GM23248 (cell line): ENCODE measurements at places on chromosomes 11 and 22. TPM values are rescaled to one million over a fixed set of nuclear protein-coding genes. Genes with fewer than 3 reads are reported as not detected.
A peak's percentile ranks its signal among the peaks of the same experiment; 100 is the strongest.

DNA sequence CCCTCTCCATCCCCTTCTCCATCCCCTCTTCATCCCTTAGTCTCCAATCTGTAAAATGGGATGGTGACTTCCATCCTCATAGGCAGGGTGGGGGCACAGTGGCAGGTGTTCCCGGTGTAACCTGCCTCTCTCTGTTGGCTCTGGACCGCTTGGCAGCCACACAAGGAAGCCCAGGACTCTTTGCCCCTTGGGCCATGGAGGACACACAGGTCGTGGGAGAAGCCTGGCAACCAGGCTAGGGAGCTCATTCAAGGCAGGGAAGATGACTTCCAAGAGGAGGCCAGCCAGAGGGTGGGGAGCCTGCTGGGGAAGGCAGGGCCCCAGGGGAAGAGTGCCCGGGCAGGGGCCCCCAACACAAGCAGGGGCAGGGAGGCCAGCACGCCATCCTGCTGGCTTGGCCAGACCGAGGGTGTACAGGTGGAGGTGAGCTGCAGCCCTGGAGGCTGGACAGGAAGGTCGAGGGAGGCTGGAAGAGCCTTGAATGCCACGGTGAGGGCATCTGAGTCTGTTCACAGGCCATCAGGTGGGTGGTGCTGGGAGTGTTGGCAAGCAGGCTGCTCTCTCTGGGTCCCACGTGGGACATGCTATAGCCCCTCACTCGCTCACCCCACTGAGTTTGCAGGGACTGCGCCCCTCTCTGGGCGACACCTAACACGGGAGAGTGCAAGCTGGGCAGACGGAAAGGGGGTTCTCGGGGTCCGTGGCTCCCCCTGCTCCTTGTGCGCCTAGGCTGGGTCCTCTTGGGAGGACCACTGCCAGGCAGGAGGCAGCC is 15.5 kb upstream of the CTSD start:
- H3K4me1 ChIP-seq, result no peaks in the 10 kb centered on the region
- no peaks in the 10 kb centered on the region for H3K27me3 ChIP-seq
- no peaks in the 10 kb centered on the region for H3K36me3 ChIP-seq
- no peak overlapping the region for H3K4me3 ChIP-seq

Gene C11orf24
- 73.7 and 89.4 TPM in 2 replicates for total RNA-seq

GRCh38 chr11:128525411-128526243 is 61.7 kb downstream of the ETS1 start:
- peak overlapping the region; percentile 27 for H3K4me3 ChIP-seq
- H3K4me1 ChIP-seq, result peaks cover 49% of the 10 kb centered on the region
- peak; percentile 70 for DNase-seq

Gene C22orf42
- total RNA-seq, result not detected in 2 replicates

GRCh38 chr11:65489035-65489705 is 9.7 kb upstream of the MALAT1 start:
- no peaks in the 10 kb centered on the region for H3K27me3 ChIP-seq
- DNase-seq, result peak; percentile 92
- peak overlapping the region; percentile 53 for H3K4me3 ChIP-seq
- peaks cover 88% of the 10 kb centered on the region for H3K4me1 ChIP-seq
- peak overlapping the region; percentile 100 for H3K27ac ChIP-seq

Gene CNGA4
- total RNA-seq, result not detected in 2 replicates

Gene GGTLC2
- not detected in 2 replicates for total RNA-seq

DNA sequence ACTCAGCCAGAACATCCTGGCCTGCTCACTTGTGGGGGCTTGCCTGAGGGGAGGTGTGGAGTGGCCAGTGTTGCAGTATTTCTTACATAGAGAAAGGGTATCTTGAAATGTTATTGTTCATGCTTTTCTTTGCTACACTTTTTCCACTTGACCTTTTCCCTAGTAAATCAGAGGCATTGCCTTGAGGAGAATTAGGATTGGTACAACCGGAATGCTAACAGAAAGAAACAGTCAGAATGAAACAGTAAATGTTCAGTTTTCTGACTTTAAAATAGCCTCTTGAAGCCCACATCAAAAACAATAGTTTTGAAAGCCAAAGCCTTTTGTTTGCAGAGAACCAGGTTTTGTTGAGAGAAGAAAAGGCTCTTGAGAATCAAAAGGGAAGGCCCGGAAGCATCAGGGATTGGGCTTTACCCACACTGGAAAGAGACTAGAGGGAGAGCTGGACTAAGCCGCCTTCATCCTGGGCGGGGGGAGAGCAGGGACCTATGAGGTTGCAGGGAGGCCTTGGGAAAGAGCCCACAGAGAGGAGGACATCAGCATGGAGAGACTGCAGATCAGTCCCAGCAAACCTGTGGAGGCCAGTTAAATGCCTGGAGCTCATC is 12.4 kb downstream of the ADM start:
- H3K27me3 ChIP-seq, result no peaks in the 10 kb centered on the region
- H3K4me3 ChIP-seq, result no peak overlapping the region
- no peak overlapping the region for H3K27ac ChIP-seq
- no peak for DNase-seq
- H3K4me1 ChIP-seq, result peaks cover 8% of the 10 kb centered on the region
- H3K36me3 ChIP-seq, result no peaks in the 10 kb centered on the region

GRCh38 chr11:108135845-108136544 is 14.6 kb downstream of the ACAT1 start:
- peak; percentile 56 for DNase-seq
- H3K4me3 ChIP-seq, result no peak overlapping the region
- H3K36me3 ChIP-seq, result peaks cover 24% of the 10 kb centered on the region
- peak overlapping the region; percentile 20; the same call in 1 of the 2 replicates for H3K27ac ChIP-seq

- DNase-seq, result no peak
- H3K27ac ChIP-seq, result no peak overlapping the region
- no peaks in the 10 kb centered on the region for H3K36me3 ChIP-seq
- H3K27me3 ChIP-seq, result no peaks in the 10 kb centered on the region
- H3K4me1 ChIP-seq, result peaks cover 22% of the 10 kb centered on the region
Measured at GRCh38 chr22:37183432-37184379, 4.3 kb downstream of the C1QTNF6 start.

DNA sequence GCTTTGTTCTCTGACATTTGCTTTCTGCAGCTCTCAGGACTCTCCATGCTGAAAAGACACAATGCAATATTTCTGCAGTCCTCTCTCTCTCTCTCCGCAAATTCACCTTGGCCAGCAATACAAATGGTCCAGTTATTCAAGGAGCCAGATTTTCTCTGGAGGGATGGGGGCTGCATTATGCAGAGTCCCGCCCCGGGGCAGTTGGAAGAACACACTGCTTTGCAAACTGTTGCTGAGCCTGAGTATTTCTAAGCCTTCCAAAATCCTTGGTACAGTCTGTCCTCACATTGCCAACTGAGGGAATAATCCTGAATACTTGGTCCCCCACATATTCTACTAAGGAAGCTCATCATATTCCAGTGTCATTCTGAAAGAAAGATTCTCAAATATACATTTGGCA is 94.3 kb upstream of the ZC3H12C start:
- H3K4me3 ChIP-seq, result no peak overlapping the region
- peaks cover 22% of the 10 kb centered on the region for H3K4me1 ChIP-seq
- no peaks in the 10 kb centered on the region for H3K36me3 ChIP-seq
- no peak overlapping the region for H3K27ac ChIP-seq
- no peaks in the 10 kb centered on the region for H3K27me3 ChIP-seq

Gene HPX
- 0.22 and 1.1 TPM in 2 replicates for total RNA-seq

DNA sequence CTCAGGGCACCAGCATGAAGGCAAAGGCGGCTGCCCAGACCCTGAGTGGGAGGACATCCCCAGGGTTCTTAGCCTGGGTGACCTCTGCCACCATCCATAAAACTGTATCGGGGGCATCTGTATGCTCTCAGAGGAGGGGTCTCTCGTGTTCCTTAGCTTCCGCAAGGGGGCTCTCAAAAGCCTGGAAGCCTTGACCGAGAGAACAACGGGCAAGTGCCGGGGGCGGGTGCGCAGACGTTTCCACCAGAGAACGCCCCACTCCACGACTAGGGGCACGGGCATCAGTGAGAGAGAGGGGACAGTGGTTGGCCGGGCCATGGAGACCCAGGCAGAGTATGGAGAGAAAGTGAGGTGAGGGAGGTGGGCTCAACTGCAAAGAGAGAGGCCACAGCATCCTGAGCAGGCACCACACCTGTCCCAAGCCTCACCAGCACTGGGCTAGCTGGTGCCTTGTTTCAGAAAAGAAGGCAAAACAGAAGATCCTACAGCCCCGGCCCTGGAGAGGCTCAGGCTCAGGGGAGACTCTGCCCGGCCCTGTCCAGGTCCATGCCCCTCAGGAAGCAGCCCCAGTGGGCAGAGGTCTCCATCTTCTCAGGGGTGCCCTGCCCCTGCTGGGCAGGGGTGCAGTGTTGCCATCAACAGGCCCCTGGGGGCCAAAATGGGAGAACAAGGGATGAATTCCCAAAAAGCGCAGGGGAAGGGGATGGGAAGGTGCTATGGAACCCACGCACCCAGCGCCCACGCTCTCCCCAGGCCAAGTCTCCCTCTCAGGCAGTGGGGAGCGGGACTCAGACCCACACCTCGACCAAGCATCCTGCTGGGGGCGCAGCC is 5.9 kb downstream of the TSPAN32 start:
- peaks cover 23% of the 10 kb centered on the region for H3K4me1 ChIP-seq
- H3K4me3 ChIP-seq, result no peak overlapping the region
- H3K27me3 ChIP-seq, result no peaks in the 10 kb centered on the region
- no peak overlapping the region for H3K27ac ChIP-seq
- no peaks in the 10 kb centered on the region for H3K36me3 ChIP-seq

Gene HTR3B
- not detected in 2 replicates for total RNA-seq

- no peaks in the 10 kb centered on the region for H3K27me3 ChIP-seq
- no peaks in the 10 kb centered on the region for H3K36me3 ChIP-seq
- peak; percentile 31 for DNase-seq
- H3K4me3 ChIP-seq, result no peak overlapping the region
- no peak overlapping the region for H3K27ac ChIP-seq
Measured at GRCh38 chr11:103378931-103379330, 269.7 kb downstream of the DYNC2H1 start.

GRCh38 chr11:77249427-77249826 is 52.1 kb downstream of the GDPD4 start:
- peak; percentile 43 for DNase-seq
- no peak overlapping the region for H3K4me3 ChIP-seq
- no peaks in the 10 kb centered on the region for H3K27me3 ChIP-seq
- no peaks in the 10 kb centered on the region for H3K36me3 ChIP-seq
- H3K4me1 ChIP-seq, result peaks cover 15% of the 10 kb centered on the region

- no peak overlapping the region for H3K4me3 ChIP-seq
- H3K4me1 ChIP-seq, result no peaks in the 10 kb centered on the region
- H3K27me3 ChIP-seq, result no peaks in the 10 kb centered on the region
- H3K27ac ChIP-seq, result no peak overlapping the region
- no peak for DNase-seq
Measured at GRCh38 chr11:85266646-85267045, 360.5 kb downstream of the DLG2 start.

Gene HEPHL1
- total RNA-seq, result not detected in 2 replicates

Gene UBQLNL
- 0.32 TPM in 1 of 2 replicates, not detected in the other for total RNA-seq

DNA sequence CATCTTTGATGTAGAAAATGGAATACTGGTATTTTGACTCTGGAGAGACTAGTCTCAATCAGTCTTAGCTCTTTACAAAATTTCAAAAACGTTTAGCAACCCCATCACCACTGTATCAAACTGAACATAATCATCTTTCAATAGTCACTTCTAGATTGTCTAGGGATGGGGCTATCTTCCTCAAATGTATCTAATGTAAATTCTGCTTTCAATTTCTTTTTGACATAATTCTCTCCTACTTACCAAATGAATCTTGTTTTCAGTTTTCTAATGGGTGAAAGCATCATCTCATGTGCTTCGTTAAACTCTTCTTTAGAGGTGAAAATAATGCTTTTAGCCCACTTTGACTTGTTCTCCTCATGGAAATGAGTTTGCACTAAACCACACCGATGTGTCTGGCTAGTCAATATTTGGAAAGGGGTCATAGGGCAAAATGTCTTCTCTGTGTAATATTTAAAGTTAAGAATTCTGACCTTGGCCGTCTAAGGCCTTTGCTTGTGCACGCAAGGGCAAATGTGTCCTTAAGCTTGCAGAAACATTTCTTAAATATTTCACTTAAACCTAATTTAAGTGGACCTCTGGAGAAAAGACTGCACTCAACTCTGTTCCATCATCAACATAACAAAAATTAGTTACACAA is 5.2 kb downstream of the SIK3 start:
- H3K27ac ChIP-seq, result no peak overlapping the region
- DNase-seq, result no peak
- no peaks in the 10 kb centered on the region for H3K36me3 ChIP-seq
- peaks cover 30% of the 10 kb centered on the region for H3K4me1 ChIP-seq
- H3K27me3 ChIP-seq, result no peaks in the 10 kb centered on the region
- H3K4me3 ChIP-seq, result no peak overlapping the region

- no peaks in the 10 kb centered on the region for H3K27me3 ChIP-seq
- no peak overlapping the region for H3K27ac ChIP-seq
- H3K4me1 ChIP-seq, result no peaks in the 10 kb centered on the region
- H3K4me3 ChIP-seq, result no peak overlapping the region
- DNase-seq, result peak; percentile 20
Measured at GRCh38 chr22:42001121-42001520, 2.5 kb downstream of the WBP2NL start.

DNA sequence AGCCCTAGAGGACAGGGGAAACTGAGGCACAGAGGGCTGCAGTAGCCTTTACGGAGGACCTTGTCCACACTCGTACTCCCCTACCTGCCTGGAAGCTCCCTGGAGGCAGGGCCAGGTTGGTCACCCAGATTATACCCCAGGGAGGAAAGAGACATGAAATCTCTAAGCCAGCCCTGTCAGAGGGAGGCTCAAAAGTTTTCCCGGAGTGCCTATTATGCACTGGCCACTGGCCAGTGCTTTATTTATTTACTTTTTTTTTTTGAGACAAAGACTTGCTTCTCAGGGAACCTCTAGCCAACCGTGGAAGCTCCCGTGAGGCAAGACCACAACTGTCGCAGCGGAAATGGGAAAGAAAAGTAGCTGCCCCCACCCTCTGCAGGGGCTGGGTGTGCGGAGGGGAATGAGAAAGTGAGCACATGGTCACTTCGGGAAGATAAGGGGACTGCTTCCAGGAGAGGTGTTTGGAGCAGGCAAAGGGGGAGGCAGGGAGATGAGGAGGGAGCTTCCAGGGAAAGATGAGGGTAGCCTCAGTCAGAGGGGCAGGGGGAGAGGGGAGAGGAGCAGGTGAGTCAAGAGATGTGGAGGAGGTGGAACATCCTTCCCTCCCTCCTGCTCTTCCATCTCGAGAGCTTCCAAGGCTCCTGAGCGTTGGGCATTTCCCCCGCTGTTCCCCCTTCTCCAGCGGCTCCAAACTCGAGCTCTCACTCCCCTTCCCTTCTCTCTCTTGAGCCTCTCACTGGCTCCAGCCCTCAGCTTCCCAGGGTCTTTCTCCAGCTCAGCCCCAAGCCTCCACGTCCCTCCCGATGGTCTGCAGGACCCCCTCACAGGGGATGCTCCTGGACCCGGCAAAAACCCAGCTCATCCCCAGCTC is 4.3 kb downstream of the IL2RB start:
- H3K27ac ChIP-seq, result no peak overlapping the region
- H3K27me3 ChIP-seq, result peaks cover 25% of the 10 kb centered on the region
- no peaks in the 10 kb centered on the region for H3K36me3 ChIP-seq
- no peaks in the 10 kb centered on the region for H3K4me1 ChIP-seq
- DNase-seq, result no peak

Gene NNMT
- 809 and 1,043 TPM in 2 replicates for total RNA-seq
